ENCODE measurements at places on chromosomes 5 and 9.

- DNase-seq = no peak
Observed at GRCh38 chr5:177087398-177088005, 787 bp downstream of the FGFR4 start.

GRCh38 chr5:67455970-67456369, 259.4 kb upstream of the CD180 start:
- no peak for DNase-seq

GRCh38 chr5:103374473-103374963, 116.0 kb downstream of the MACIR start:
- no peak for DNase-seq

DNA sequence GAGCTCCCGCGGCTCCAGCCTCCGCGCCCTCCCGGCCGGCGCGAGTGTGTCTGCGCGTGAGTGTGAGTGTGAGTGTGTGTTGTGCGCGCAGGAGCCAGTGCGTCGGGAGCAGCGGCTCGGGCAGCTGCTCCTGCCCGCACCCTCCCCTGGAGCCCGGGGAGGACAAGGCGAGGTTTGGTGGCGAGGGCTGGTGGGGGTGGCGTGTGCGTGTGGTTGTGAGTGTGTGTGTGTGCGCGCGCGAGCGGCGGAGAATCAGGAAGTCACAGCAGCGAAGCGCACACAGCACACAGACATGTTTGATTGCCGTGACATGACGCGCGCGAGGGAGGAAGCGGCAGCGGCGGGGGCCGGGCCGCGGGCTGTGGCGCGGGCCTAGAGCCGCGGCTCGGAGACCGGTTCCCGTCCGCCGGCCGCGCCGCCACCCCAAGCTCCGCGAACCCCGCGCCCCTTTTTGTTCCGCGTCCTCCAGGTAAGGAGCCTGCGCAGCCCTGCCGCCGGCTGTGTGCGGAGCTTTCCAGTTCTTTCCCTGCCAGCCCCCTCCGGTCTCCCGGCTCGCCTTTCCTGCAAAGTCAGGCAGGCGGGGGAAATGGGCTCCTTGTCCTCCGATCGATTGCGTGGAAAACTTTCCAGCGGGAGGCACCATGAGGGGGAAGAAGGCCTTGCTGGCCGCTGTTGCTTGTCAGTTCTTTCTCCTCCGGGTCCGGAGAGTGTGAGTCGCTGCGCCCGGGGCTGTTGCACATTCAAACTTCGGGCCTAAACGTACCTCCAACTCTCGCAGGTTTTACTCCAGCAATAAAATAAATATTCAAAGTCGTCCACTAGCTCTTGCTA, 2.4 kb downstream of the SMARCA2 start:
- peak; percentile 67 for DNase-seq

DNA sequence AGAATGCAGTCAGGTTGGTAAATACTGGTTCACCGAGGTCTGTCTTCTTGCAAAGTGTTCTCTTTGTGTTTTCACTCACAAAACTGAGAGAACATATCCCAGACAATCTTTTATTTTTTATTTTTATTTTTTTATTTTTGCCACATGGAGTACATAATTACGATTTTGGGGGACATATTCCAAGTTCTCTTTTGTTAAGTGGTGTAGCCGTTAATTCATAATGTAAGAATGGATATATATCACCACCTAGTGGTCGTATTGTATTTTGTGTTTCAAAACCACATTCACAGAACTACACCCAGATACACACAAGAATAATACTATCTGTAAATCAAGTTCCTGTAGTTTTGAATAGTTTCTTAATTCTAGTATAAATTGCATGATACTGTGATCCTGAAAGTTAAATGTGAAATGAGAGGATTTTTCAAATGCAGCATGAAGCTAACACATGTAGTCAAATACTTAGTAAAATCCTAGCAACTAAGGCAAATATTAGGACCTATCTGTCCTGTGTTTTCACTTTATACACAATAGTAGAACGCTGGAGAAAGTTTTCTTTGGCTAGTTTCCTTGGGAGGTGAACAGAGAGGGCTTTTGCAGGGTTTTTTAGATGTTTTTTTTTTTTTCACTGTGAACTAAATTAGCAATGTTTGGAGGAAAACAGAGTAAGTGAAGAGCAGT, 92.7 kb downstream of the VCAN start:
- DNase-seq = no peak

- no peak for DNase-seq
Observed at GRCh38 chr9:354453-354852, 139.8 kb downstream of the DOCK8 start.

- DNase-seq = no peak
Observed at GRCh38 chr5:2697446-2698200, 53.9 kb downstream of the IRX2 start.

- DNase-seq = no peak
Observed at GRCh38 chr5:130845049-130845765, 319.8 kb downstream of the HINT1 start.

GRCh38 chr5:72647806-72648205, 140.6 kb upstream of the ZNF366 start:
- no peak for DNase-seq
